ENCODE measurements at places on chromosomes 3 and 15.

- DNase-seq: no peak
These were observed 62.9 kb upstream of the PTX3 start for GRCh38 chr3:157373783-157374182.

GRCh38 chr3:179016979-179017670 lies 54.5 kb downstream of the ZMAT3 start:
- no peak for DNase-seq

DNA sequence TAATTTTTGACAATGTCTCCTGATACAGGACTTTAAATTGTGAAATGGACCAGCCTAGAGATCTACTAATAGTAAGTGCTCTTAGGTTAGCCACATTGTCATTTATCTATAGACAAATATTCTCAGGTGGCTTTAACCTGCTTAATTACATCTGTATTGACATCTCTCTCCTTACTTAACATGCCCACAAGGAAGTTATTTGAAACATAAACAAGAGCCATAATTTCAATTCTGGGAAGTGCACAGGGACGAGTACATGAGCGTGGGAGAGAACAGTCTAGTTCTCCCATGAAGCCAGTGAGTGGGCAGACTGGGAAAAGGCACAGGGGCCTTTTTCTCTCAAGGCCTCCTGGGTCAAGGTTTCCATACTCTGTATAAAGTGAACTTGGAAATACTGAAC lies 54.2 kb downstream of the NEK10 start:
- DNase-seq: no peak

GRCh38 chr3:196311-197148 lies at the start of gene CHL1:
TSS of gene CHL1 (plus strand) at chr3:196763. CDS start at chr3:319777, 123,014 bp downstream.
- DNase-seq: no peak

DNA sequence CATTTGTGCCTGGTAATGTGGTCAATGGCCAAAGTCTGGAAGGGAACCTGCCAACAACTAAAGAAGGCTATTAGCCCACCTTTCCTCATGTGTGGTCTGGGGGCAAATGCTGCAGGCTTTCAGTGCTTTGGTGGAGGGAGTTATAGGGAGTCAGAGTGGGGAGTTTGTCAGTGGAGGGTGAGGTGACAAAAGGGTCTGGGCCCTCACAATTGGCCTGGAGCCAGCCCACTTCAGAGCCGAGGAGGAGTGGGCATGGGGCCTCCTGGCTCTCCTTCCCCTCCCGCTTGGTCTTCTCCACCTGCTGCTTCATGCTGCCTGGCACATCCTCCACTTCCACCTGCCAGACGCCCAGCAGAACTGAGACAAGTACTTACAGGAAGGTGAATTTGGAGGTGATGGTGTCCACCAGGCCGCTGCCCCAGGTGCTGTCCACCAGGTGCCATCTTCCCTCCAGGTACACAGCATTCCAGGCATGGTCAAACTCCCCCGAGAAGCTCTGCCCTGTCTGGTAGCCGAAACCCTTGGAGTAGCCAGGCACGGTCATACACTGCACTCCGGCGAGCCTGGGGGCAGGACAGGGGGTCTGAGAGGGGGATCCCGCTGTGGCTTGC lies 40.9 kb downstream of the KY start:
- no peak for DNase-seq

GRCh38 chr3:133188996-133189395 lies 150.8 kb downstream of the TMEM108 start:
- no peak for DNase-seq

DNA sequence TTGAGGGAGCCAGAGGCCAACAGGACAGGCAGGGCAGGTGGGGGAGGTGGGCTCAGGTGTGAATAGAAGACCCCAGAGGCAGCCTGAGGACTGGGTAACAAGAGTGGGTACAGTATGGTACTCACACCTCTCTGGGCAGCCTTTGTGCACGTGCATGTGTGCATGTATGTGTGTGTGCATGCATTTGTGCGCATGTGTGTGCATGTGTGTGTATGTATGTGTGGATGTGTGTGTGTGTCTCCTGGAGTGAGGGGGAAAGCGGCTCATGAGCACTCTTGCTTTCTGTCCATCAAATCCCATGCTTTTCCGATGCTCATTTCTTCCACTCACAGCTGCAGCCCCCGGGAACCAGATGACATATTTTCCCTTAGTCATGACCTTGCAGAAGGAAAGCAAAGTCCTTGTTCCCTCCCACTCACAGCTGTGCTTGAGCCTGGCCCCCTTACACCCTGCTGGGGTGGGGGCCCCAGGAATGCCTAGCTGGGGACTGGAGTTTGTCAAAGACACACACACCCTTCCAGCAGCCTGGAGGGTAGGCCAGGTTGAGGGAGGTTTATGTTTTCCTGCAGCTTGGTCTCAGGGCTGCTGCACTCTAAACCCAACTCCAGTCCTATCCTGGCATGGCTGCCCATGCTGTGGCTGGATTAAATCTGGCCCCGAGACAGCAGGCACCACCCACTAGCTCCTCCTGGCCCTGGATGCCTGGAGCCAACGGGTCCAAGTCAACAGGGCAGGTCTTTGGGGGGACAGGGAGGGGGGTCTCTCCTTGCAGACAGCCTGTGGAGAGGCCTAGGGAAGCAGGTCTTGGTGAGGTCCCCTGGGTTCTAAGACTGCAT lies 22.5 kb downstream of the CCDC33 start:
- DNase-seq: peak; percentile 18

All from choroid plexus epithelial cell (primary cell).